ENCODE measurements at places on chromosomes 7 and 10. TPM values are rescaled to one million over a fixed set of nuclear protein-coding genes. Genes with fewer than 3 reads are reported as not detected.

GLI3 gene
- 5.9 TPM for total RNA-seq

PRKG1 gene
- total RNA-seq = 22.9 TPM

TET1 gene
- 7.3 TPM for total RNA-seq

RBP4 gene
- total RNA-seq = not detected

AUTS2 gene
- total RNA-seq = 1.4 TPM

C1GALT1 gene
- total RNA-seq = 20.6 TPM

FAM25C gene
- total RNA-seq = not detected

SKIDA1 gene
- under 0.01 TPM for total RNA-seq

ATP6V0E2 gene
- total RNA-seq = 15.8 TPM

GALNT17 gene
- total RNA-seq = not detected

TMEM130 gene
- total RNA-seq = 0.72 TPM

MUC3A gene
- total RNA-seq = not detected

SPDYE2 gene
- total RNA-seq = not detected

CUBN gene
- total RNA-seq = 3.7 TPM

NKX2-3 gene
- not detected for total RNA-seq
